C1 segment of cervical spinal cord (tissue), 14 donors: ENCODE measurements at places on chromosomes 16 and 17.

DNA sequence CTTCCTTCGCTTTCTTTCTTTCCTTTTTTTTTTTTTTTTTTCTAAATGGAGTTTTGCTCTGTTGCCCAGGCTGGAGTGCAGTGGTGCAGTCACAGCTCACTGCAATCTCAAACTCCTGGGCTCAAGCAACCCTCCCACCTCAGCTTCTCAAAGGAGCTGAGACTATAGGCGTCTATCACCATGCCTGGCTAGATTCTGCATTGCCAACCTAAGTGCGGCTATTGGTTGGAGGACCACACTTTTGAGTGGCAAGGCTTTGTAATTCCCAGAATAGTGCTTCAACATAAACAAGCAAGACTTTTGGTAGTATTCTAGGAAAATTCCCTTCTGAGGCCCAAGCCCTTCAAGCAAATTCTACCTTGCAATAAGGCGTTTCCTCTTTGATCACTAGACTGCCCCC is 107.8 kb downstream of the YPEL2 start:
- DNase-seq, result no peak

GRCh38 chr17:73304971-73305812 is 6.6 kb downstream of the CDC42EP4 start:
- DNase-seq, result no peak

DNA sequence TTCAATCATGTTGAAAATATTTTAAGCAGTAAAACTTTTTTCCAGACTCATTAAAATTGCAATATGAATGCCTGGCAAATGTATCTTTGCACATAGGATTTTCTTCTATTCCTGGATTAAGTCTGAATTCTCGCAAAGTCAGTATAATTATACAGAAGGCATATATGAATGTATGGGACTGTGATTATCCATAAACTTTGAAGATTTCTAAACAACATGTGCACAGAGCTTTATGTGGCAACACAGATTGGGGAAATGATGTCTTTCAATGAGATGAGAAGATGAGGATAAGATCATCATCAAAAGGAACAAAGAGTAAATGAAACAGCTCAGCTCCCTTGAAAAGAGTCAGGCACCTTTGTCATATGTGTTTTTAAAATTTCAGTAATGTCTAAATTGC is 635.3 kb downstream of the CDH11 start:
- no peak for DNase-seq

GRCh38 chr17:33135691-33136090 is 144.0 kb downstream of the SPACA3 start:
- DNase-seq, result no peak

- no peak for DNase-seq
These were observed 25.3 kb downstream of the MBTPS1 start for GRCh38 chr16:84091460-84091859.

DNA sequence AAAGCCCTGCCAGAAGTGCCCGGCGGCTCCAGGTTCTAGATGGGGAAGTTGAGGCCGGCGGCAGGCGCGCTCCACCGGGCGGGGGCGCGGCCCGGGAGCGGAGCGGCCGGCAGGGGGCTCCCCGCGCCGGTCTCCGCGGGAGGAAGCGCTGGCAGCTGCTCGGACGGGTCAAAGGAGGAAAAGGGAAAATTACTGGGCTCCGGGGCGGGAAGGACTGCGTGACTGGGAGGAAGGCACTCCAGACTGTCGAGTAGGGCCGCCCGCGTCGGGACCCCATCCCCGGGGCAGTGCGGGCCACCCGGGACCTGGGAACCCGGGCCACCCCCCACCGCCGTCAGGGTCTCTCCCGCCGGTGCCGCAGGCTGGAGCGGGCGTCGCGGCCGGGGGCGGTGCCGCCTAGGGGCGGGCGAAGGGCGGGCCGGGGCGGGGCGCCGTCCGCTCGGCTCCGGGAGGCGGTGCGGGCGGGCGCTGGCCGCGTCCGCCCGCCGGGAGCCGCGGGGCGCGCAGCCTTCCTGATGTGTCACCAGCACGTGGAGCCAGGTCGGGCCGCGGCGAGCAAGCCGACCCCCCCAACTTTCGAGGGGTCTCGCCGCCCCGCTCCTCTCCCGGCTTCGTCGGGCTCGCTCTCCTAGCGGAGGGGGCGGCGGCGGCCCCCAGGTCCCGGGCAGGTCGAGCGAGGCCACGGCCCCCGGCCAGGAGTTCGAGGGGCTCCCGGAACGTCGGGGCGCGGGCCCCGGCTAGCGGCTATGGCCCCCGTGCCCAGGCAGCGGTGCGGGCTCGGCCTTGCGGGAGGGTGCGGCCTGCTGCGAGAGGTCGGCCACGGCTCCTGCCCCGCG is 167.5 kb downstream of the RAB11FIP4 start:
- peak; percentile 90 for DNase-seq

GRCh38 chr16:28532940-28533647 is 5.7 kb downstream of the NUPR1 start:
- DNase-seq, result no peak

- DNase-seq, result no peak
These were observed 28.7 kb upstream of the ABCA6 start for GRCh38 chr17:69170377-69170776.

GRCh38 chr17:10583834-10584233 is 34.4 kb upstream of the MYH2 start:
- DNase-seq, result no peak

GRCh38 chr16:81003610-81004460 is 2.9 kb downstream of the CMC2 start:
- DNase-seq, result no peak

DNA sequence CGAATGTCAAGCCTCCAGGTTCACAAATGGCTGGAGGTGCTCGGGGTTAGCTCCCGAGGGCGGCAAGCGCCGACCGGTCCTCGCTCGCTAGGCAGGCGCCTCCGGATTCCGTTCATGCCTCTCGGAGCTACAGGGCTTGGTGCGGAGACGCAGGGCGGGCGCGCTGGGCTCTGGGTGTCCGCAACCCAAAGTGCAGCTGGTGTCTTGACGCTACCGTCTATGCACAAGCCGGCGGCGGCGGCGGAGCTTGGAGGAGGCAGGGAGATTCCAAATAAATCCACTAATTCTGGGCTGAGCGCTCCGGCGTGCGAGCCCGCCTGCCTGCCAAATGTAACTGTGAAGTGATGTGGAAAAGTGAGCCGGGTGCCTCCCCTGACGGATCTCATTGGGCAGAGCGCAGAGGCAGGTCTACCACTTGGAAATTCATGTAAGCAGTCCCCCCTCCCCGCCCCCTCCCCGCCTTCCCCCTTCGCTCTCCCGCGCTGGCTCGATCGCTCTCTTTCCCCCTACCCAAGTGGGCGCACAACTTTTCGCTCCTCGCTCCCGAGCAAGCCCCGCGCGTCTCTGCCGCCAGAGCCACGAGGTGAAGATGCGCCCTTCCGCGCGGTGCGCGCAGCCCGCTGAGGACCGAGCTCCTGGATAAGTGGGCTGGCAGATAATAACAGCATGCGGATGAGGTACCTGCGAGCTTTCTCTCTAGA is at the start of gene CDH8:
CDH8 (minus strand) TSS at position 338 of the 701 bp plus-strand sequence. CDS start 15,035 bp downstream, outside the sequence.
- DNase-seq, result no peak

DNA sequence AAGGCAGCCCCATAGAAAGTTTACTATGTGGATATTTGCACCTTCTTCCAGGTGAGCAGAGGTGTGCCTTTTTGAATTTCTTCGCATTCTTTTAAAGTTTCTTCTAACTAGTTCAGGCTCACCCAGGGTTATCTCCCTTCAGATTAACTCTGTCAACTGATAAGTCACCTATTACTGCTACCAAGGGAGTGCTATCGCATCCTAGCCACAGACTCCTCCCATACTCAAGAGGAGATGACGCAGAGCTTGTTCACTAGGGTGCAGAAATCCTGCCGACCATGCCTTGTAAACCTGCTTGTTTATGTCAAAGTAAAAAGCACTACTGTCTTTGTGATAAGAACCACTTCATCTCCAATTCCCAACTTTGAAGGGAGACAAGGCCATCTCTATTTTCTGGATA is 390.1 kb downstream of the RBFOX1 start:
- DNase-seq, result no peak

GRCh38 chr17:63996430-63997182 is 1.5 kb upstream of the PRR29 start:
- DNase-seq, result no peak

- no peak for DNase-seq
These were observed 96.5 kb upstream of the ASIC2 start for GRCh38 chr17:33389504-33390135.
